ENCODE measurements at places on chromosomes 4 and X. TPM values are rescaled to one million over a fixed set of nuclear protein-coding genes. Genes with fewer than 3 reads are reported as not detected.

Gene GALNTL6
- total RNA-seq = 0.06 TPM

Gene ADH1B
- total RNA-seq = not detected

DNA sequence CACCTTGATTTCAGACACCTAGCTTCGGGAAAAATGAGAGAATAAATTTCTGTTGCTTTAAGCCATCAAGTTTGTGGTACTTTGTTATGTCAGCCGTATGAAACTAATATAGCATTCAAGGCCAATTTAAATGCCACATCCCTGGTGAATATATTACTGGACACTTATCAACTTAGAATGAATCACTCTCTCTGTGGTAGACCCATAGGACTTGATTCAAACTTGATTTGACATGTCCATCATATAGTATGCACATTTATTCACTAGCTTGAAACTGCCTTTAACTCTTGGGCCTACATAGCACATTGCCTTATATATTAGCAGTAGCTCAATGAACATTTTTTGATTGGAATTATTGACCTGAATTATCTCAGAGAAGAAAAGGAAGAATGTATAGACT, 172.3 kb downstream of the ADGRA3 start:
- DNase-seq = no peak

DNA sequence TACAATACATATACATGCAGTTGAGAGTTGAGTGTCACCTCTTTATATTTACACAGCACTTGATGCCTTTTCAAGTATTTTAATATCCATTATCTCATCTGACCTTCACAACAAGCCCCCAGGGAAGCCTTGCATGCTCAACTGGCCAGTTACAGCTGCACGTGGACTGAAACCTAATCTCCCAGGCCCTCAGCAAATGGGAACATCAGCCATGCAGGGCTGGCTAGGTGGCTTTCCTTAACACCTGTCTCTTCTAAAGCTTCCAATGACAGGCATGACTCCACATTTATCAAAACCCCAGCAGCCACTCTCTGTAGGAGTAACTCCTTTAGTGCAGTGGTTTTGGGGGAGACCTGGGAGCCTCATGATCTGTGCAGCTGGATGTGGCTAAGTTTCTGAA, 56.4 kb downstream of the PHKA2 start:
- DNase-seq = no peak

GRCh38 chr4:88360256-88360655, 18.4 kb upstream of the HERC6 start:
- DNase-seq = no peak

- no peak for DNase-seq
These were observed 7.9 kb upstream of the CLDN24 start for GRCh38 chr4:183329954-183330742.

GRCh38 chr4:55636656-55636999, 530 bp upstream of the NMU start:
- DNase-seq = no peak

DNA sequence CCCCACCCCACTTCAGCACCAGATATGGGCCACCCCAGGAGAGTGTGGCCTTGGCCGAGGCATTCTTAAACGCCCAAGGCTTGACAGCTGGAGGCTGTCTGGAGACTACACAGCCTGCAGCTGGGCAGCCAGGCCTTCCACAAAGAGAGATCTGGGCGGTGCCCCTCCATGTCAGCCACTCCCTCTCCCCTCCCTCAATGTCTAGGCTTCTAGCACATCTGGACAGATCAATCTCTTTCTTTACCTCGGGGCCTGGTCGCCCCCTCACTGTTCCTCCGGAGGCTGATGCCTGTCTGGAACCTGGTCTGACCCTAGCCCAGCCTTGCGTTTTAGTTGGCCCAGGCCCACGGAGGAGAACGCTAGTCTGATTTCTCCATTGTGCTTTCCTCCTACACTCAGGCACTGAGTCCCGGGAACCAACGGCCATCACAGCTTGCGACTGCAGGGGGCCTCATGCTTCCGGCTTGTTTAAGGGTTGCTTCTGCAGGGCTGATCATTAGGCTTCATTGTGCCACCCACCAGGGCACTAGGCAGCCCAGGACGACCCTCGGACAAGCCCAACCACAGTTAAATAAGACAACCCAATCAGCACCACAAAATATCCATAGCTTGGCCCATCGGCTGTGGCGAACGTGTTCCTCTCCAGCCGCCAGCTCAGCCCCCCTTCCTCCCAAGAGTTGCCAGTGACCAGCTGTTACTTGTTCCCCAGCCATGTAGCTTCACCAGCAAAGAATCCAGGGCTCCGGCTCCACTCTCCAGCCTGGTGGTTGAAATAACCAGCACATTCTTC, 200.6 kb downstream of the BCOR start:
- DNase-seq = peak; percentile 84

All from LHCN-M2 (cell line).